Stimulated activated CD8-positive, alpha-beta memory T cell treated with anti-CD3 and anti-CD28 coated beads, Interleukin-15, amount 100 ng/mL, for 1 hour (primary cell): ENCODE measurements at places on chromosomes 3 and 15.

- DNase-seq: no peak
These were observed 59.0 kb downstream of the SCN5A start for GRCh38 chr3:38590521-38590920.

DNA sequence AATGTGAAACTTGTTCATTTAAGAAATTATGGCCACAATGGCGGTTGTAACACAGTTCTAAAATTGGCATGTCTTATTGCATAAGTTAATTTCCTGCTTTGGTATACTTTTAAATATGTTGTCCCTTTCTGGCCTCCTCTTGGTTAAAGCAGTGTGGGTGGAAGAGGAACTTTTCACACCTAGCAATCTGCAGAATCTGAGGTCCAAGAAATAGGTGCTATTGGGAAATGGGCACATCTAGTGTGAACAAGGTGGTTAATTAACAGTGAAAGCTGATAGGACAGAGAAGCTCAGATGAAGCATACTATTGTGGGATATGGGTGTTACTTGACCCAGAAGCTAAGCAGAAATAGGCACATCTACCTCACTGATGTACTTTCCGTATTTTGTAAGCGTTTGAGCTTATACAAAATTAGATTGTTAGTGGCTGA lies 10.6 kb downstream of the CMC1 start:
- no peak for DNase-seq

- no peak for DNase-seq
These were observed 976.0 kb downstream of the GBE1 start for GRCh38 chr3:80785475-80785874.

- no peak for DNase-seq
These were observed 10.8 kb upstream of the INSYN1 start for GRCh38 chr15:73763931-73764330.

GRCh38 chr3:195897081-195897852 lies 11.1 kb downstream of the TNK2 start:
- DNase-seq: no peak

DNA sequence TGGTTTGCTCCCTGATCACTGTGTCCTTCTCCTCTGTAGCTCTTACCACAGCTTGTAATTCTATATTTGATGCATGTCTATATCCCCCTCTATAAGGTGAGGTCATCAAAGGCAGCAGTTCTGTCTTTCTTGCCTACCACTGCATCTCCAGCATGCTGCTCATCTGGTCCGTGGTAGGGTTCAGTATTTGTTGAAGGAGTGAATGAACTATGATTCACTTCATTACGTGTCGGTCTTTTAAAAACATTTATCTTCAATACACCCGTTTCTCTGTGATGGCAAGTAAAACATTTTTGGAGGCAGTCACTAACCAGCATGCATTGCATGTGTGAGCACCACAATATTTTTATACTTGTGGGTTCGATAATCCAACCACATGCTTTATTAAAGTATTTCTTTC lies 27.6 kb downstream of the CHST14 start:
- no peak for DNase-seq

- DNase-seq: no peak
These were observed 243.2 kb downstream of the ROBO2 start for GRCh38 chr3:77283108-77283507.

GRCh38 chr15:89125088-89125826 lies 37.0 kb downstream of the ABHD2 start:
- no peak for DNase-seq

DNA sequence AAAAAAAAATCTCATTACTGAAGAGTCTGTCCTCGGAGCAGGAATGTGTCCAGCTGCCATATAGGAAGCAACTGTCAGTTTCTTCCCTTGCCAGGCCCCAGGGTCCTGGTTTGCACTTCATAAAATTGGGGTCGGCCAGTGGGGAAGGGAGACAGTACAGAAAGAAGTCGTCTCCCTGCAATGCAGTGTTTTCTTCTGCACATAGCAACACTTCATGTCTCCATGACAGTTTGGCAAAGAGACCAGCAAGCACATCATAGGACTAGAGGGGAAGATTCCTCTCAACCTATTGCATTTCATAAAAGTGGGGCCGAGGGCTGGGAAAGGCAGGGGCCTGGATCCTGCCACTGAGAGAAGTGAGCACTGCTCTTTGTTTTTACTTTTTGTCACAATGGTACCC lies 138.2 kb upstream of the HACD2 start:
- DNase-seq: no peak

DNA sequence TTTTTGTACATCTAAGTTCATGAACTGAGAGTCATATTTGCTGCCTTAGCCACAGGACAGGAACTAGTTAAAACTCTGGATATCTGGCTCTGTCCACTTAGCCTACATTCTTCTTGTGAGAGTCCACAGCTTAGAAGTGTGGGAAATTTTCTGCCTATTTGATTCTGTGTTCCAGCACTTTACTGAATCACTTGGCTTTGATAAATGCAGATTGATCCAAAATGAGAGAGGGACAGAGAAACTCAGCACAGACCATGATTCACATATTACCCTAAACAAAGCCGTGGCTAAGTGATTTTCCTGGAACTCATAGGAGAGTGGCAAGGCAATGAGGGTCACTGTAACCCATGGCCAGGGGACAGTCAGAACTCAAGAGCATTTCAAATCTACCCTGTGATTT lies 87.5 kb upstream of the CADPS start:
- no peak for DNase-seq

- DNase-seq: no peak
These were observed 29.3 kb upstream of the MYO1E start for GRCh38 chr15:59401824-59402569.

- no peak for DNase-seq
These were observed 379.7 kb upstream of the TGFBR2 start for GRCh38 chr3:30226601-30227151.

GRCh38 chr15:41911691-41912345 lies 18.0 kb upstream of the SPTBN5 start:
- no peak for DNase-seq

GRCh38 chr3:122024800-122025199 lies 2.8 kb upstream of the ILDR1 start:
- no peak for DNase-seq
